ENCODE measurements at places on chromosomes 1 and 21. TPM values are rescaled to one million over a fixed set of nuclear protein-coding genes. Genes with fewer than 3 reads are reported as not detected.

OR2L2 gene
- total RNA-seq, result not detected

HSD11B1 gene
- not detected for total RNA-seq

SRGAP2 gene
- total RNA-seq, result 102 TPM

LAMC2 gene
- total RNA-seq, result 1.5 TPM

CAMSAP2 gene
- total RNA-seq, result 37.3 TPM

NTNG1 gene
- 0.05 TPM for total RNA-seq

MAP3K21 gene
- 1.4 TPM for total RNA-seq

S100A6 gene
- total RNA-seq, result 342 TPM

LCE6A gene
- not detected for total RNA-seq

FCRL1 gene
- not detected for total RNA-seq

RAP1GAP gene
- total RNA-seq, result 0.05 TPM

RPS27 gene
- 1,017 TPM for total RNA-seq

ADAMTS5 gene
- total RNA-seq, result 0.34 TPM

KDF1 gene
- not detected for total RNA-seq

OR10J1 gene
- total RNA-seq, result not detected

DNA sequence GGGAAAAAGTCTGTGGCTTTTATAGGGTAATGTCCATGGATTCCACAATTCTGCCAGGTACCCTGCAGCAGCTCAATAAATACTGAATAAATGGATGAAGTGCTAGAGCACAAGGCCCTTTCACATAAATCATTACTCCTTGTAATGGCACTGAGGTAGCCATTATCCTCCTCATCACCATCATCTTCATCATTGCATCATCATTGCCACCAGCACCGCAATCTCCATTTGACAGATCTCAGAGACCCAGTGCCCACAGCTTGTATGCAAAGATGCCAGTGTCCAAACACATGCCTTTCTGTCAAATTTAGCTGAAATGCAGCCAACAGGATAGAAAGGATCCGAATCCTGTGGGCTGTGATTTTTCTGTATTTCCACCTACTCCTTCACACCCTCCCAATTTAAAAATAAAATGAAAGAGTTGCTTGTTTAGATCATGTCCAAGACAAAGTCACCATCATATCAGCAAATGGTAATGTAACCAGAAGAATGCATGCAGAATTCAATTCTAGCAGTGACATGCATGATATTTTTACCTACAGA is 17.4 kb downstream of the DAB1 start:
- no peak for DNase-seq

- DNase-seq, result peak; percentile 0
Observed at GRCh38 chr1:80929868-80930508, 870.7 kb upstream of the ADGRL2 start.

DNA sequence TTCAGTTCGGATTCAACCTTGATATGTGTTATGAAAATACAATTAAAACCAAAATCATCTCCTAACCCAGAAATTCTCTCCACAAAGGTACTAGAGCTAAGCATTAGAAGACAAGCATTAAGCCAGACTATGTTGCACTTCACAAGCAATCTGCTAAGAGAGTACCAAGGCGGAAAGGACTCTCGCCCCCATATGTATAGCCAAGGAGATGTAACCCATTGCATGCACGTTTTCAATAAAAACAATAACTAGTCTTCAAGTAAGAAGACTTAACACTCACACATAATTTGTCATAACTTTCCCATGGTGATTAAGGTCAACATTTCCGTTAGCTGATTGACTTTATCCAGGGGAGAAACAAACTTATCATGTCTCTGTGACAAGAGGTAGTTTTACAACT is 27.6 kb upstream of the PTPRC start:
- DNase-seq, result no peak

DNA sequence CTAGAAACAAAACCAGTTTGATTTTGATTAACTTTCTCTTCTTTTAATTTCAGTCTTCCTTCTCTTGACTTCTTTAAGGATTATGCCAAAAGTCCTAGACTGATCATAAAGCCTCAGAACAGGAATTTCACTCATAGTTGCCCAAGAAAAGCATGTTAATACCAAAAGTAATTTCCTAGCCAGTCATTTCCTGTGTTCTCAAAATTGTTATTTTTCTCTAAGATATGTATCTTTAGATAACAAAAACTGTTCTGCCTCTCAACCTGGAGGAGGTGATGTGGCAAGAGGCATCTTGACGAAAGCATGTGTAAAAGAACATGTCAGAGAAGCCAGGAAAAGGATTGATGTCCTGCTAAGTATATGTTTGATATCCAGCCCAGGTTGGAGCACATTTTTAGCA is 78.0 kb upstream of the IPO9 start:
- DNase-seq, result peak; percentile 82

DNA sequence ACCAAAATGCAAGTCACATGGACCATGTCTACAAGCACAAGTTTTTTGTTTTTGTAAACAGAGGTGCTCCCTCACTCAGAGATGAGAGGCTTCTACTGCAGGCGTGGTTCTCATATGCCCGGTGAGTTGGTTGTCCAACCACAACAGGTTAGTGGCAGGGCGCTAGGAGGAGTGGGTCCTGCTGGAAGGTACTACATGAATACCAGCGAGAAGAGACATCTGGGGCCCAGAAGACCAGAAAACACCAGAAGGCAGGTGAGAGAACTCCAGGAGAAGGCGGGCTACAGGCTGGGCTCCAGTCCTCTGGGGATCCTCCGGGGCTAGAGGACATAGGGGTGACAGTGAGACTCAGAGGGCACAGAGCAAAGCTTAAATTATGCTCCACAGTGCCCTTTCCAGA is 366.5 kb downstream of the MATN1 start:
- DNase-seq, result no peak

DNA sequence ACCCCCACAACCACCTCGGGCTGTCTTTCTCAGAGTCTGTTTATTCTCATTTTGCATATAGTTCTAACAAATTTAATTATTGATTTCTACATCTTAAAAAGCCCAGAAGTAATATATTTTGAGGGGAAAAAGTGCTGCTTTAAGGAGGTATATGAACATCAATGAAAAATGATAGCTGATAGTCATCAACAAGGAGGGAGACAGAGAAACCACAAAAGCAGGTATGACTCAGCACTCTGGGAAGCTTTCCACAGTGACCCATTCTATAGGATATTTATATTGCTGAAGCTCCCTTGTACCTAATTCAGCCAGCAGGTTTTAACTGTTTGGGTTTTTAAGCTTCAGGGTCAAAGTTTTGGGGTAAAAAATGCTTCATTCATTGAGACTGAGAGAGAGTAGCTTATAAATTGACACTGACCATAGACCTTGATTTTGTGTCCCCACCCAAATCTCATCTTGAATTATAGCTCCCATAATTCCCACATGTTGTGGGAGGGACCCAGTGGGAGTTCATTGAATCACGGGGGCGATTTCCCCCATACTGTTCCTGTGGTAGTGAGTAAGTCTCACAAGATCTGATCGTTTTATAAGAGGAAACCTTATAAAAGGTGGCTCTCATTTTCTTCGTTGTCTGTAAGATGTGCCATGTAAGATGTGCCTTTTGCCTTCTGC is 27.4 kb downstream of the VANGL1 start:
- peak; percentile 36 for DNase-seq

DNA sequence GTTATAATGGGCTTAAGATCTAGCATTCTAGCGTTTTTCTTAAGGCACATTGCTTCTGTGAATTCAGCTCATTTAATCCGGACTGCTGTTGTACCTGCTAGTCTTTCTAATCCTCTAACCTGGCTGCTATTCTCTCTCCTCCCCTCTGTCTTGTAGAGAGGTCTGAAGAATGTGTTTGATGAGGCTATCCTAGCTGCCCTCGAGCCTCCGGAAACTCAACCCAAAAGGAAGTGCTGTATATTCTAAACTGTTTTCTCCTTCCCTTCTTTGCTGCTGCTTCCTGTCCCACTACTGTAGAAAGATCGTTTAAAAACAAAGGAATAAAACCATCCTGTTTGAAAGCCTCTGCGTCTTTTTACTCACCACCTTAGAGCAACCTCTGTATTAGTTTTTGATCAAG is 37.3 kb downstream of the CDC42 start:
- peak; percentile 30 for DNase-seq

DNA sequence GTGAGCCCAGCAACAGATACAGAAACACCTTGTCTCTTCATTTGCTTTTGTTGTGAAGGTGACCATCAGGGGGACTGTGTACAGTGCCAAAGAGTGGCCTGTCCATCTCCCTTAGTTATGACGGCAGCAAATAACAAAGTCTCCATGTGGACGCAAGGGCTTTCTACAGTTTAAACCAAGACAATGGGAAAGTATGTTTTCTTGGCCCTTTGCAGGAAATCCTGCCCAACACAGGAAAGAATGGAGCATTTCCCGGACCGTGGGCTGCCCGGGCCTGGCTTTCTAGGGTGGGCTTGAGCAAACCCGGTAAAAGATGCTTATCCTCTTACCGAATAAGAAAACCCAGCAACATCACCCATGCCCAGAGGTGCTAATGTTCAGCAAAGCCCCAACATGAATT is 87.3 kb downstream of the ZBTB18 start:
- DNase-seq, result peak; percentile 92

DNA sequence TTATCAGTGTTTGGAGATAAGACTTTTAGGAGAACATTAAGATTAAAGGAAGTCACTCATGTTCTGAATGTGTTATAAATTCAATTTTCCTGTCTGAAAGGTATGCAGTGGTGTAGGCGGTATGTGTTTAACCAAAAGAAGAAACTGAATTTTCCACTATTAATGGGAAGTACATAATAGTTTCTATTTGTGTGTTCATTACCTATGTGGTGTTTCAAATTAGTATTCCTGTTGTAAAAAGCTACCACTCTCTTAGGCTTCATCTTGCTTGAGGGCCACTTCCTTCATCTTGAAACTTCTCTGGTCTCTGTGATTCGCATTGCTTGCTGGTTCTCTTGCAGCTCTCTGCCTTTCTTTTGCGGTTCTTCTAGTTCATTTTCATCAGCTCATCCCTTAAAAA is 123.4 kb downstream of the HLX start:
- no peak for DNase-seq

DNA sequence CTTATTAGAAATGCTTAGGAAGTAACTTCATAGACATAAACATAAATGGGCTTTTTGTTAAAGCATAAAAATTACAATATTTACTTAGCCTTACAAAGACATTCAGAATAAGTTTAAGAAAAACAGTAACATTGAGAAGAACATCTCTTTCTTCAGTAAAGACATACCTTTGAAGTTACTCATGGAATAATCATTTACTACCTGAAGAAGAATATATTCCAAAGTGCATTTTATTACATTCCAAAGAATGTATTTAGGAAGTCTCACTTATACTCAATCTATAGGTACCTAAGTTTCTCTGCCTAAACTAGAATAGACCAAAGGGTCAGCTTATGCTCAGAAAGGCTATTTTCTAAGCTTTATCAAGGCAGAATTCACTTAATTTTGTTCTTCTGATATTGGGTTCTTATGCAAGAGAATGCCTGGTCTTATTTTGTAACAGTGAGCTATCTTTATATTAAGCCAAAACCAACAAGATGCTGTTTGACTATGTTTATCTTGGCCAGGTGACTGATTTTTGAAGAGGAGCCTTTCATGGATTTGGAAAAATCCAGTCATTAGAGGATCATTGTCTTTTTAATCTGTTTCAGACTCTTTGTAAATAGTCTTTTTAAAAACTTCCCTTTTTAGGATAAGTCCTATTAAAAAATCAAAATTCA is 110.1 kb downstream of the OLFML2B start:
- DNase-seq, result no peak

GRCh38 chr1:232568906-232569553 is 60.9 kb downstream of the SIPA1L2 start:
- DNase-seq, result no peak

DNA sequence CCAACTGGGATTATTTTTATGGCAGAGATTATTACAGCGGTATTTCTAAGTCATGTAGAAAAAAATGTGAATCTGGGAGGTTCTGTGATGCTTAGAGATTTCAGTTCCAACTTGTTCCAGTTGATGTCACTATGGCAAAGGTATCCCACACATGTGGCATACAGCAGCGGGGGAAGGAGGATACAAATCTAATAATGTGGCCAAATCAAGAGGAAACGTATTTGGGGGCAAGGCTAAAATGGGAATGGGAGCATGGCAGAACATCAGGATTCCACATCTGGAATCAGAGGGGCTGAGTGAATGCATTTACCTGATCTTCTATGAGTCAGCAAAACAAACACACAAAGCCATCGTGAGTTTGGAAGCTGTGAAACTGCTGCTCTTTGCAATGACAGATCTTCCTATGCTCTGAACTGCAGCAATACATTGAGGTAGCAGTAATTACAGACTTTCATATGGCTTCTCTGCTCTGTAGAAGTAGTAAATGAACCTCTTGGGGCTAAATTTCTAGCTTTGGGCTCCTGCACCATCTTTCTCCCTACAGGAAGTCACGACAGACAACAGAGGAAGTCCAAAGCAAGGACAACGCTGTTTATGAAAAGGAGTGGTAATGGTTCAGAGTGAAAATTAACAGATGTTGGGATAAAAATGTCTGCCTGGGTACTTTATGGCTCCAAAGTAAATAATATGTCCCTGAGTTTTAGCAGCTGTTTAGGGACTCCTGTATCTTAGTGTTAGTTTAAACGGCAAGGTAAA is 55.5 kb downstream of the GABPA start:
- peak; percentile 59 for DNase-seq

DNA sequence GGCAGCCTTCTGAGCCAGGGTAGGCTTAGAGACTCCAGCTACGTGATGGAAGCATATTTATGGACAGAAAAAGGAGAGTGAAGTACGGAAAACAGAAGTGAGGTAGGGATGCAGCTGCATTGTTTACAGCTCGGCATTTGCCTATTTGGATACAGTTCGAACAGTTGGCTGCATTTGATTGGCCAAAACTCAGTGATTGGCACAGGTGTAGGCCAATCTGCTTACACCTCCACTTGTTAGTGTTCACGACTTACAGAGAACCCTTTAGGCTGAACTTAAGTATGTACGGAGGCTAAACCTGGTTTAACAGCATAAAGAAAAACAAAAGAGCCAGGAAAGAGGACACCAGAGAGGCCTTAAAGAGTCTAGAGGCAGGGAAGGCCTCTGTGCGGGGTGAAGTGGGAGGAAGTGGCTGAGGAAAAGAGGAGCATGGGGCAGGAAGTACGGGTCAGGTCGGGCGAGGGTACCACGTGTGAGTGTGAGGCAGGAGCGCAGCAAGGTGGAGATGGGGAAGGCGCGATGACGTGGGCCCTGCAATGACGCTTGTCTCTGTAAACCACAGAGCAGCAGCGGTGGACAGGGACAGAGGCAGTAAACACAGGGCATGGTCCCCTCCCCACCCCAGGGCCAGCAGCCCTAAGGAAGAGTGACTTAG is 32.0 kb downstream of the RSPH1 start:
- DNase-seq, result peak; percentile 83

GRCh38 chr1:30756206-30756544 is 1.4 kb downstream of the LAPTM5 start:
- no peak for DNase-seq

DNA sequence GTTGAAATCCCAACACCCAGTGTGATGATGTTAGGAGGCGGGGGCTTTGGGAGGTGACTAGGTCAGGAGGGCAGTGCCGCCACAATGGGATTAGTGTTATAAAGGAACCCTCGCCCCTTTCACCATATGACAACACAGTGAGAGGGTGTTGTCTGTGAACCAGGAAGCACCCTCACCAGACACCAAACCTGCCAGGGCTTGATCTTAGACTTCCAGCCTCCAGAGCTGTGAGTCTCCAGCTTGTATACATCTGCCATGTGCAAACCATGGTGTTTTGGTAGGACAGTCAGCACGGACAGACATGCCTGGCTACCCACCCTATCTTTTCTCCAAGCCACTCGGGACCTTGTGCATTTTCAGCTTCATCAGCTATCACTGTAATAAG is 4.0 kb downstream of the TRIM11 start:
- no peak for DNase-seq

- no peak for DNase-seq
Observed at GRCh38 chr1:166858726-166859419, 17.2 kb downstream of the TADA1 start.

- DNase-seq, result no peak
Observed at GRCh38 chr1:168467452-168467851, 76.3 kb downstream of the XCL2 start.

Measured in dermis blood vessel endothelial cell (primary cell).